ENCODE measurements at places on chromosomes 2 and 18.

DNA sequence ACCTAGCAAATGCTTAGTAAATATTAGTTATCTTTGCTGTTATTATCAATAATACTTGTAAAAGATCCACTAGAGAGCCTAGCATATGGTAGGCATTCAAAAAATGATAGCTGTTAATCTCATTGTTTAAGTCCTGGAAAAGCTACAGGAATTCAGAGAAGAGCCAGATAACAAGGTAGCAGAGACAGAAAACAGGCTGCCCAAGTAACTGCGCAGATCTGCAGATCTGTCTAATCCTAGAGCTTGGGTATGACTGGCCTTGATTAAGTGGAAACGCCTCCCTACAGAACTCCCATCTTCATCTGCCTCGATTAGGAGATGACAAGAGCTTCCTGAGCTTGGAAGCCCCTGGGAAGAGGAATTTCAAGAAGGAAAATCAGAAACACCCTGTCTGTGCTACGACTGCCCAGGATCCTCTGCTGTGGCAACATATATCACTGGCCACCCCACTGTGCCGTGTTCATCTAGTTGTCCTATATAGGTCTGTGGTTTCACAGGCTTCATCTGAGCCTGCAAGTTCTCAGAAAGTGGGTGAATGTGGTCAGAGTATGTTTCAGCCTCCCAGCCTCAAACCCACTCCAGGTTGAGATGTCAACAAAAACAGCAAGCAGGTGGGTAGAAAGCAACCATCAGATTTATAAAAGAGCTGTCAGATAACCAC is 151.5 kb upstream of the PKDCC start:
- no peak for DNase-seq

DNA sequence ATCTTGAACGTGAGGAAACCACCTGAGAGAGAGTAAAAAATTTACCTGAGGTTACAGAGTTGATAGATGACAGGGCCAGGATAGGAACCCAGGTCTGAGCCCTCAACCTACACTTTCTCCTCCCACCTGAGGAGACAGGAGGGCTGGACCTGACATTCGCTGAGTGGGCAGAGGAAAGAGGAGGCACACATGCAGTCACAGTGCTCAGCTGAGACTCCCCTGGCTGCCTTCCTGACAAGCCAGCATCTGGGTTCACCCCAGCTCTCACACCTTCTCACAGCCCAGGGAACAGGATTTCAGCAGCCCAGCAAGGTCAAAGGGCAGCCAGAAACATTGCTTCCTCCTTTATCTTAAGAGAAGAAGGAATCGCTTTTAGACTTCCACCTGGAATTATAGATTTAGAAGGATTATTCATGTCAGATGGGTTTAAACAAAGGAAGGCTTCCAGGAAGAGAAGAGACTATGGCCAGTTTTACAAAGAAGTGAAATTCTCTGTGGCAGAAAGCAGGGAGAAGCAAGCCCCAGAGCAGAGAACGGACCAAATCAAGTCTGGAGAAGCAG is 18.1 kb upstream of the PKDCC start:
- no peak for DNase-seq

DNA sequence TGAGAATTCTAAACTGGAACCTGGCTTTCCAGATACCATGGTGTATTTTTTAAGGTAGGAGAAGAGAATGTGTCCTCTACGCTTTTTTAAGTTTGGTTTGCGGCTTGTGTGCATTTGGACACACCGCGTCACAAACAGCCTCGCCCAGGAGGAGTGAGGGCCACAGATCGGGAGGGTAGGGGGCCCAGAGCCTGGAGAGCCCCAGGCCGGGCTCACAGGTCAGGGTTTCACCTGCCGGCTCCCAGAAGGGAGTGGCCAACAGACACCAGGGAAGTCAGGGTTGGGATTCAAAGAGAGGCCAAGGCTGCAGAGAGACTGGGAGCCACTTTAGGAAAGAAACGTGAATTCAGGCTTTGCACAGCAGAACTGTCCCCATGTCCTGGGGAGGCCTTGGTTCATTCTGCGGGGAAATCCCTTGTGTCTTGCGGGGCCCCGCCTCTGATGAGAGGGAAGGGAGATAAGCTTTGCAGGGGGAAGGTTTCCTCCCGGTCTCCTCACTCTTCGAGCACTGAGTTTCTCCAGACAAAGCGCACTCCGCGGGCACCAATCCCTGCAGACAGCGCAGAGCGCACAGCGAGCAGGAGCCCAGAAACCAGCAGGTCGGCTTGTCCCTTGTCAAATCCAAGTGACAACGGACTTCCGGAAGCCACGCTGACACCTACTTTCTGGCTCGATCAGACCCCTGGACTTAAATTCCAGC is 2.0 kb upstream of the TUBB6 start:
- peak; percentile 83 for DNase-seq

GRCh38 chr2:23349508-23349907 is 35.5 kb upstream of the KLHL29 start:
- no peak for DNase-seq

DNA sequence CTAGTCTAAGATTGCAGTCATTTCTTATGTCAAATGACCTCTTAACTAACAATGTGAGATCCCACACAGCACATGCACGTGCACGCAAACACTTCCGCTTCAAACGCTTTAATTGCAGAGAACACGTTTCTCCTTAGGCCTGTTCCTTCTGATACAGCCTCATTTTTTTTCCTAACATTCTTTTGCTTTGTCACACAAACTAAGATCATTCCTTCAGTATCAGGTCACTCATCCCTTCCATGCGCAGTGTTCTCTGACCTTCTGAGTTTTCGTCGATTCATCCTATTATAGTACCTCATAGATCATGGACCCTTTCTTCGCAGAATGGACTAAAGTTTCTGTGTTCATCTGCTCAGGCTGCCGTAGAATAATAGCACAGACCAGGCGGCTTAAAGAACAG is 327.1 kb upstream of the CDH19 start:
- DNase-seq: no peak

- no peak for DNase-seq
Observed at GRCh38 chr2:237315170-237315828, 98.7 kb downstream of the COL6A3 start.
